Muscle of back (tissue), 13 donors: ENCODE measurements at places on chromosomes 4 and X.

DNA sequence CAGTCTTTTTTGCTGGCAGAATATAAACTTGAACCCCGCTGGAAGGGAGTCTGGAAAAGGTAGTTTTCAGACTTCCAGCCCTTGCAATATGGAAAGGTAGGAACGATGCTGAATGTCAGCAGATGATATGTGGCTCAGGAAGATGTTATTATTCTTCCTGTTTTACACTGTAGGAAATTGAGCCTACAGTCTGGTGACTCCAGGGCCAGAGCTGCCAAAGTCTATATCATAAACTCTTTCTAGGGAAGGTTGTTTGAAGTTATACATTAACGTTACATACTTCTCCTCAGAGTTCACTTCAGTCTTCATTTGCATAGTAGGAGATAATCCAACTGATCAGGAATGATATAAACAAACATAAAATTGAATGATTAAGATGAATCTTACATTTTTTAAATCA is 141.3 kb downstream of the FAT4 start:
- no peak for DNase-seq

DNA sequence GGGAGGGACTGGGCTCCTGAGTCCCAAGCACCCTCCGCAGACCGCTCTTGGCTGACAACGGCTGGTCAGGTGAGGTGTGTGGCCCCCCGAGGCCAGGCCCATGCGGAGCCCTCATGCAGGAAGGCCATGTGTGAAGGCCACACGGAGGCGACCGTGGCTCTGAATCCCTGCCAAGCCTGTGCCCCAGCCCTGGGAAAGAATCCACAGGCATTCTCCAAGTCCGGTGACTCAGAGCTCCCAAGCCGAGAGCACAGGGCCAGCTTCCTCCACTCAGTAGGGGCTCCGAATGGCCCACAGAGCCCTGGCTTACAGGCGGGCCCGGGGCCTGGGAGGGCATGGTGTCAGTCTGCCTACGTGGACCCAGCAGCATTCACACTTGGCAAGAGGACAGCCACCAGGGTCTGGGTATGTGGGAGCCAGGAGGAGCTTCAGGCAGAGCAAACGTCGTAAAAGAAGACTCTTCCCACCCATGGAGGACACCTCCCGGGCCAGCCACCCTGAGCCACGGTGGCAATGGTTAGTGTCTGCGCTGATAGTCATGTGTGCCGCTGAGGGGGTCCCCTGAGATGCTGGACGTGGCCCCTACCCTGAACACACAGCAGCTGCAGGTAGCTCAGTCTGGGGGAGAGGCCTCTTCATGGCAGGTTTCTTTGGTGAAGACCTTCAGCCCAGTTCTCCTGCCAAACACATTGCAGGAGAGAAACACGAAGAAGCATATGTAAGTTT is 105.7 kb downstream of the PSAPL1 start:
- DNase-seq: no peak

DNA sequence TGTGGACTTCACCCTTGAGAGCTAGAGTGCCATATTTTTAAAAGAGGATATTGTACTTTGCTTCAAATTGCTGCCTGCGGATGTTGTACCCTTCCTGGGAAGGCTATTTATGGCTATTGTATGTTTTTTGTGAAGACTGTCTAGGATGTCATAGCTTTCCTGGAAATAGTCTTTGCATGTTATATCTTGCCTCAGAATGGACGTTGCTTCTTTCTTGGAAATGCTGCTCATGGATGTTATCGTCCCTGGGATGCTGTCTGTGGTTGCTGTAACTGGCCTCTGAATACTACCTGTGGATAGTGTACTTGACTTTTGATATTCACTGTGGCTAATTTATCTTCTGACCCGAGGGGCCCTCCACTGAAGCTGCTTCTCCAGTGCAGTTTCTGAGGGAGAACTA is 146.8 kb downstream of the ENOX2 start:
- no peak for DNase-seq

- DNase-seq: no peak
Observed at GRCh38 chr4:110678517-110679227, 55.8 kb upstream of the PITX2 start.

- no peak for DNase-seq
Observed at GRCh38 chrX:101347859-101348451, 587 bp downstream of the TIMM8A start.

DNA sequence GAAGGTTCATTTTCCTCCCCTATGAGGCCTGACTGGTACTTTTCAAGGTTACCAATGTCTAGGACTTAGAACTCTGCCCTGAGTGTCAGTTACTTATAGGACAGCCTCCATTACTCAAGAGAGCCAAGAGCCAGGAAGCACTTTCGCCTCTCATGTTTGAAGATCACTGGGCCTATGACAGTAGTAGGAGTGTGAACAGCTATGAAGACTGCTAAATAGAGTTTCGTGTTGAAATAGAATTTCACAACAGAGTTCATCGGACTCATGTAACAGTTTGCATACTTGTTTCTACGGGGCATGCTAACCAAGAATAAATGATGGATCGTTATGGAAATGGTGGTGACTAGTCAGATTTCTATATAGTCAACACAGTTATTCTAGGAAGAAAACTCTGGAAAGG is 97.8 kb upstream of the GPC4 start:
- DNase-seq: no peak

GRCh38 chr4:168434993-168435392 is 45.3 kb downstream of the DDX60L start:
- DNase-seq: no peak
